ENCODE measurements at places on chromosomes 2 and 18.

GRCh38 chr18:26159353-26159752, 25.7 kb downstream of the PSMA8 start:
- DNase-seq, result peak; percentile 14

GRCh38 chr18:23828426-23828825, 139.2 kb downstream of the LAMA3 start:
- DNase-seq, result peak; percentile 37

DNA sequence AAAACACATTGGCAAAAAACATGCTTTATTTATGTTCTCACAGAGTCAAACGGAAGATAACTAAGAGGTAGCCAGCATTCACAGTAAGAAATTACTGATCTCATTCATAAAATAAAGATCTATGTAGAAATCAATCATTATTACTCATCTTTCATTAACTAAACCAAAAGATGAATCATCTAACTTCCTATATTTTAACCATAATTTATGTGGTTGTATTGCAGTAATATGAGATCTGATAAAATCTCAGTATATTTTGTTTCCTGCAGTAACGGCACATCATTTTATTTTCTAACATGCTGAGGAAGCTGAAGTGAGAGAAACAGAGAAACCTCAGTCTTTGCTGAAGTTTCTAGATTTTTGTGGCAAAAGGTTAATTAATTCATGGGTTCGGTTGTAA, 375.8 kb downstream of the GALNT13 start:
- no peak for DNase-seq

DNA sequence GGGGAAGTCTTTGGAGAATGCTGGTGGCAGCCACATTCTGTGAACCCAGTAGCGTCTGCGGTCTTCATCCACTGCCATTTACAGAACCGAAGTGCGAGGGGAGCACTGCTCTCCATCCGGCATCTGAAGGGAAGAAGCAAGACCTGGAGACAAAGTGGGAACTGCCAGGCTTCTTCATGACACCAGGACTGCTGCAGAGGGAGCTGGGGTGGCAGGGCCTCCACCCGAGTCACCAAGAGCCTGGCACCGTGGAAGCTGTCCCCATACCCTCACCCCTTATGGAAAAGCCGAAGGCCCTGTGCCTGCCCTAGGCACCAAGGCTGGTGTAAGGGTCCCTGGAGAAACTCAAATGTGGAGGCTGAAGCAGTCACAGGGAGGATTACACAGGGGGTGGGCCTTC, 79.8 kb downstream of the CIB4 start:
- no peak for DNase-seq

DNA sequence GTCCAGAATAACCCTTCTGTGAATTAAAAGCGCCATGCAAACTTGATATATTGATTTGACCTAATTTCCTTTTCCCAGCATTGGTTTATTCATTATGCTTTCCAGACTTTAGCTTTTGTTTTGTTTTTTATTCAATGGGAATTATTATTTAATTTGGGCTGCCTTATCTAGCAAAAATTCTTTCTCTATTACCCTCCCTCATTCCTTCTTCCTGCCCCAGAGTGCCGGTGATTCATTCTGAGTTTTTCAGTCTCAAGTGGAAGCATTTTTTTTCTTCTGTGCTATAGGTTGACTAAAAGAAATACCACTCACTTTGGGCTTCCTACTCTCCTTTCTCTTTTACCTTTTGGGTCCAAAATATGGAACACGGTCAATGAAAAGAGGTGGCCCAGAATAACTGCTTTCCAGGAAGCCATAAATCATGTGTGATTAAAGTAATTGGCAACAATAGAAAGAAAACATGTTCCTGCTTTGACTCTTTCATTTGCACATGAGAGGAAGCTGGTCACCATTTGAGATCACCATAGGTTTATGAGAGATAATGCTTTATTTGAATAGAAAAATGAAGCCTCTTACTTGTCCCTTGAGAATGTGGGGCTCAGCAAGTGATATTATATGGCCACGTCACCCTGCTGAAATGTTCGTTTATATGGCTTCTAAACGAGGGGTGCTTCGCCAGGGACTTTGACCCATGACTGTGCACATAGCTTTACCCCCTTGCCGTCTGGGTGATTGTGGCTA, 422.8 kb upstream of the ZEB2 start:
- no peak for DNase-seq

DNA sequence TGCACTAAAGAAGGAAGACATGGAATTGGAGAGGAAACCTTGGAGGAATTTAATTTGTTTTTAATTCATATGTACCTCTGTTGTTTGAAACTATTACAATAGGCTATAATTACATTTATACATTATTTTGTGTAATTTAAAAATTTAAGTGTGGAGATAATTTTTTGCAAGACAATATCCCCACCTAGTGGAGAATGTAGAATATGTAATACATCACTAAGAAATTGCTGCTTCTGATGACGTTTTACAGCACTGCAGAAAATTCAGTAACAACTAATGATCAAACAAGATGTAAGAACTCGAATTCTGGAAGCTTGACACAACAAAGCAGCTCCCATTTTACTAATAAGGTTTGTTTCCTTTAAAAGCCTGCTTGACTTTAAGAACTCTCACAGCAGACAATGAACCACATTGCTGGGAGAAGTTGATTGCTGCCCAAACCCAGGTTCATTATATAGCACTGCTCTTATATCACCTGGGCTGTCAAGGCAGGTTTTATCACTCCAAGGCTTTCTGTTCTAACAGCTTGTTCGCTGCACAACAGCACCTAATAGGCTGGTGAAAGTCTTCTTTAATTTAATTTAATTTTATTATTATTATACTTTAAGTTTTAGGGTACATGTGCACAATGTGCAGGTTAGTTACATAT, 53.4 kb downstream of the THADA start:
- DNase-seq, result no peak

DNA sequence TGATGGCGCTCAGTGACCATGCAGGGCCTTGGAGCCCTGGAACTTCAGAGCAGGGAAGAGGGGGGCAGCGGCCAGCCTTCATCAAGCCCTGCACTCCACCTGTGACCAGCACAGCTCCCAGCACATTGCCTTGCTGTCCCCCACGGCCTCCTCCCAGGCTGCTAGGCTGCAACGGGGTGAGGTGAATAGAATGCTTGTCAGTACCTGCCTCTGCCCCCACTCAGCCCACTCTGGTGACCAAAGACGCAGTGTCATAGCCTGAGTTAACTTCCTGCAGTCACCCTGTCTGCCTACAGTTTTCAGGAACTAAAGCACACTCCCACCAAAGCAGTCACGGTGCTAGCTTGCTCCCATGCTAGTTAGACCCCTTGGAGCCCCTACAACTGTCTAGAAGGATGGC, 72.1 kb downstream of the STPG4 start:
- no peak for DNase-seq

- DNase-seq, result no peak
These were observed 107.8 kb downstream of the NBEAL1 start for GRCh38 chr2:203122317-203122986.

DNA sequence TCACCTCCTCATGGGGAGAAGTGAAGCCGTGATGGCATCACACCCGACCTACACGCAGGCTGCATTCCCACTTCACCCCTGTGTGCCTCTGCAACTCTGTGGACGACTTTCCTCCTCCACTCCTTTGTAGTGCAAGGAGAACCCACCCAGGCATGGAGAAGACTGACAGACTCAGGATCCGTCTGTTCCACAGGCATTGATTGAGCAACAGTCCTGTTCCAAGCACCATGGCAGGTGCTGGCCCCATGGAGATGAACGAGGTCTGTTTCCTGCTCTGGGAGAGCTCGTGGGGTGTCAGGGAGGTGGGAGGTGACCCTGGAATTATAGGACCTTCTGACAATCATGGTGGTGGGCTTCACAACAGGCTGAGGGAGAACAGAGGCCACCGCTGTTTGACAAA, 284.7 kb upstream of the HDAC4 start:
- DNase-seq, result no peak

GRCh38 chr18:42850174-42851083, 265.1 kb downstream of the RIT2 start:
- no peak for DNase-seq

GRCh38 chr2:77604953-77605929, 83.1 kb upstream of the LRRTM4 start:
- no peak for DNase-seq

DNA sequence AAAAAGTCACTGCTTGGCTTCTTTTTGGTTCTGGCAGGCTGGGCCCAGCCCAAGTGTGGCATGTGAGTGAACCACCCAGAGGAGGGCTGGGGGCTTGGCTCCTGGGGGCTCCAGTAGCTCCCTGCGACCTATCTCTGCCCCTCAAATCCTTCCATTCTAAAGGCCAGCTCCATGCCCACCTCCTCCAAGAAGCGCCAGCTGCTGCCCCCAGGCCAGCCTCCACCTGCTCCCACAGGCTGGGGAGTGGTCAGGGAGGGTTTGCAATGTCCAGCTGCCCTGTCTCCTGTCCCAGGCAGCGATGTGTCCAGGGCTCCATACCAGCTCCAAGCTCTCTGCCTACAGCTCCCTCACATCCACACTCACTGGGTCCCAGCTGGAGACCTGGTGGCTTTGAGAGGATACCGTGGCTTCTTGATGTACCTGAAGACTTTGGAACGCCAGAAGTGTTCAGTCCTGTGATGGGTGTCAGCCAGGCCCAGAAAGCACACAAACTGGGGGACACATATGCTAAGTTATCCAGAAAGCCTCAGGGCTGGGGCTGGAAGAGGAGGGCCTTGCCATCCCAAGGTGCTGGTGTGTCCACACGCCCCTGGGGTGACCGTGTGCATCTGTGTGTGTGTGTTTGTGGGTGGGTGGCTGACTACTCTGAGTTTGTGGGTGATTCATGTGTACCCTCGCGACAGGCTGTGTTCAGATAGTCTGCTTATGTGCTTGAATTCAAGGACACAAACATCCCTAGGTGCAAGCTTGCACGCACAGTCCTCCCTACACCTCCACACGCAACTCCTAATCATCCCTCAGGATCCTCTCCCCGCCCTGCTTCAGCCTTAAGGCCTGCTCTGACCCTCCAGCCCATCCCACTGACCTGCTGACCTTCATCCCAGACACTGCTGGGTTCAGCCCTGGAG, 33.4 kb downstream of the ZFP36L2 start:
- DNase-seq, result no peak

DNA sequence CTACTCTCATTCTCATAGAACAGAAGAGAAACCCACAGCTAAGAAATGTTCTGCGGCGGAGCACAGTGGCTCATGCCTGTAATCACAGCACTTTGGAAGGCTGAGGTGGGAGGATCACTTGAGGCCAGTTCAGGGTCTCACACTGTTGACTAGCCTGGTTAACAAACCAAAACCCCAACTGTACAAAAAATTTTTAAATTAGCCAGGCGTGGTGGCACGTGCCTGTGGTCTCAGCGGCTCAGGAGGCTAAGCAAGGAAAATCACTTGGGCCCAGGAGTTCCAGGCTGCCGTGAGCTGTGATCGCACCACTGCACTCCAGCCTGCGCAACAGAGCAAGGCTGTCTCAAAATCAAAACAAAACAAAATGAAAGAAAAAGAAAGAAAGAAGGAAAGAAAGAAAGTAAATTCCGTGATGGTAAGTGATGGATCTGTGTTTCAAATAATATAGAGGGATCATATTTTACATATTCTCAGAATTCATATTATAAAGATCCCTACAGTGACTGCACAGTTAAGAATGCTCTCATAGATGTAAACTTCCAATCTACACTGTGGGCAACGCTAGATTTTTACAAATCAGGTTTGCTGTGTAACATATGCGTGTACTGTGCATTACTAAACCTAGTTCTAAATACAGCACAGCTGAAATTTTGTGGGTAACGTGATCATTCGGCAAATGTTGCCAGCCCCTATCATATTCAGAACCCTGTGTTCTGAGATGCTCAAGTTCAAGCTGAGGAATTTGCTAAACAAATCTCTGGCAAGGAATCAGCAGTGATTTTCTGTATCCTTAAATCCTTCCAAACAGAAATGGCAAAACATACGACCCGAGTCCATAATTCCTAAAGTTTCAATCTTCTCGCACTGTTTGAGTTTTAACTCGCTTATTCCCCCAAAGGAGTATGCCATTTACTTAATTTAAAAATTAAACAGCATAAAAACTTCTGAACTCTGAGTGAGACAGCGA, 1.2 kb upstream of the RAB12 start:
- DNase-seq, result no peak

DNA sequence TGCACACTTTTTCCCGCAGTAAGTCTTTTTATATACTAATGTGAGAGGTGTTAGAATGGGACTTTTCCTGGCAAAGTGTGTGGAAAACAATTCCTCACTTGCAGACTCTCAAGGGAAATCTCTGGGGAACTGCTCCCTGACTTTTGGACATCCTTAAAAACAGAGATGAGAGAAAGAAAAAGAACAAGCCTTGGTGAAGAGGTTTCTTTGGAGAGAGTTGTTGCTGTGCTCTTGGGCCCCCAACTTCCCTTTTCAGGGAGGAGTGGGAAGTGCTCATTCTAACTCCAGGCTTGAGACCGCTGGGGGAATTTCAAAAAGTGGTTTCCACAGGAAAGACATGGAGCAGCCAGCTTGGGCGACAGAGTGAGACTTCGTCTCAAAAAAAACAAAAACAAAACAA, 142.6 kb upstream of the SPRED2 start:
- no peak for DNase-seq

GRCh38 chr18:52700116-52700515, 360.1 kb downstream of the DCC start:
- no peak for DNase-seq

DNA sequence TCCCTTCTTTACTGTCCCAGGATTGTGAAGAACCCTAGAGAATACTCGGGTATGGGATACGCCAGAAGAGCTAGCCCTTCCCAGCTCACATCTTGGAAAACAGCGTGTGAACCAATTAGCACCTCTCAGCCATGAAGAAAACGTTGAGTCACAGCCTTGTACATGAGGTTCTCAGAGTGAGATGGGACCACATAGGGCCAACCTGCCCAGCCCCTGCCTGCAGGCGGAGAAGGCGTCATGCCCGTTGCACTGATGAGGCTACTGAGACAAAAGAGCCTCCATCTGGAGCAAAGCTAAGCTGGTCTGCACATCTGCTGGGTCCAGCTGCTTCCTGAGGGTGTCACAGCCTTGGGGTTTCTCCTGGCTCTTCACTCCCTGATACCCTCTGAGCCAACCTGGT, 92.2 kb downstream of the LBH start:
- DNase-seq, result no peak

GRCh38 chr2:219759801-219760200, 132.4 kb downstream of the SLC4A3 start:
- no peak for DNase-seq

GRCh38 chr18:615092-615521, 18.3 kb downstream of the CLUL1 start:
- DNase-seq, result no peak

GRCh38 chr2:120571015-120571728, 164.5 kb upstream of the GLI2 start:
- no peak for DNase-seq

Data from stimulated activated naive CD4-positive, alpha-beta T cell (primary cell).